ENCODE measurements at places on chromosomes 6 and 20.
A peak's percentile ranks its signal among the peaks of the same experiment; 100 is the strongest.

DNA sequence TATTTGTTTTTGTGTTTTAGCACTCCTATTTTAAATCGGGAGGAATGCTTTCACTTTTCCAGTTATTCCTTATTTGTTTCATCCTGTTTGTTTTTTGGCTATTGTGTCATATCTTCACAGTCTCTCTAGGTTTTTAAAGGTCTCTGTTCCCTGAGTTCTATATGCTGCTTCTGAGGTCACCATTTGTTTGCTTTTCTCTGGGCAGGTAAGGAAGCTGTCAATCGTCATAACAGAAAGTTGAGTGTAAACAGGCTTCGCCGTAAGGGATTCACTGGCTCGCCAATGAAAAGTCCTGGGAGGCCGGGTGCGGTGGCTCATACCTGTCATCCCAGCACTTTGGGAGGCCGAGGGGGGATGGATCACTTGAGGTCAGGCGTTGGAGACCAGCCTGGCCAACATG lies 48.7 kb upstream of the RPS6KA2 start:
- DNase-seq, result no peak

- no peak for DNase-seq
Measured at GRCh38 chr20:60209048-60209447, 250.8 kb downstream of the CDH26 start.

DNA sequence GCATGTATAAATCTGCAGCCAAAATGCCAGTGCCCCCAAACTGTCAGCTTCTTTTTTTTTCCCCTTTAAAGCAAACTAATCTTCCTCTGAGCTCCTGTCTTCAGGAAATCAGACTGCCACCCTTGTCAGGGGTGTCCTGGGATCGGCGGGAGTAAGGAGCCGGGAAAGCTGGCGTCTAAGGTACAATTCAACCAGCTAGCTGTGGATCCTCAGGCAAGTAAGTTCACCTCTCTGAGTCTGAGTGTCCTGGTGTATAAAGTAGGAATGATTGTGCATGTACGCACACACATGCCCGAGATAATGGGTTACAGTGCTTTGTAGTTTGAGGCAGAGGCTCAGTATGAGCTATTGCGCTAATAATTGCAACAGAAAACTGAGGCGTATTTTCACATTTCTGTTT lies 98.3 kb downstream of the ANKRD60 start:
- DNase-seq, result no peak

DNA sequence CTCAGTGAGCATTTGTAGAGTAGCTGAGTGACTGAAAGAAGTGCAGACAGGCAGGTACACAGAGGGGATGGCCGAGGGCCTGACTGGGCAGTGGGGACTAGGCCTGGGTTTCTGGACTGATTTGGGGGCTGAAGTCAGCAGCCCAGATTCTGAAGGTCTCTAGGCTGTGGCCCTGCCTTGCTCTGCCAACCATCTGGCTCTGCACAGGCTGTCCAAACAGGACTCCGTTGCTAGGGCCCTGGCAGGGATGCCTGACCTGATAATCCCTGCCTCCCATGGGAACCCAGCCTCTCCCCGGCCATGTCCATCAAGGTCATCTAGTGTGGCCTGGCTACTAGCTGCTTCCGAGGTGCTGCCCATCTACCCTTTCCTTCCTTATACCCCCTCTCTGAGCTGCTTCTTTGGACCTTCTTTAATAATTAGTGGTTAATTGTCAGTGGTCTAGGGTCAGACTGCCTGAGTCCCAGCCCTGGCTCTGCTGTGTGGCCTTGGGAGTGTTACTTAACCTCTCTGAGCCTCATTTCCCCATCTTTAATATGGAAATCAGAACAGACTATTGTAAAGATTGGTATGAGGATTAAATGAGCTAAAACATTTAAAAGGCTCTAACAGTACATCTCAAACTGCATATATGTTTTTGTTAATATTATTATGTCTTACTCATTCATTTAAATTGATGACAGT lies 137.9 kb downstream of the VEGFA start:
- no peak for DNase-seq

GRCh38 chr6:44404022-44404714 lies 16.7 kb downstream of the CDC5L start:
- DNase-seq, result no peak

DNA sequence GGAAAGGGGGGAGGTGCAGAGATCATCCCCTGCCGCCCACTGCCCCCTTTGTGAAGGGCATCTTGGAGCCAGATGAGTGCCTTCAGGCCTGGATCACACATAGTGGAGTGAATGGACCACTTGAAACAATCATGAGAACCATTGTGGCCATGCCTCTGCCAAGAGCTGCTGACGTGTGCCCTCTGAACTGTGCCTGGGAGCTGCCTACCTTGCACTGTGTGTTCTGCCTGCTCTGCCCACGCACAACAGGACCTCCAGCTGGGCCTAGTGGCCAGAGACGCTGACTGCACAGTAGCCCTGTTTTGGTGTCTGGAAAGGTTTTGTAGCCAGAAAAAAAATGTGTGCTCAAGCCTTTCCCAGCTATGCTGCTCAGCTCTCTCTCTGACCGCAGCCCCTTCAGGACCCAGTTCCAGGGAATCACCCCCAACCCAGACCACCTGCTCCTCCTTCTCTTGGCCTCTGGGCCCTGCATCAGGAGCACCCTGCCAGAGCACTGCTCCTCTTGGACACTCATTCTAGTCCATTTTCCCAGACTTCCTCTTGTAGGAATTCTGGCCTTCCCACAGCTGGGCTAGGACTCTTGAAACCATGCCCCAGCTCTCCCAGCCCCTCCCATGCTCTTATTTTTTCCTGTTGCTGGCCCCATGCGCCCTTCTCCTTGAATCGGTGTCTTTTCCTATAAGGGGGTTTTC lies 1.6 kb upstream of the ADIG start:
- DNase-seq, result no peak

DNA sequence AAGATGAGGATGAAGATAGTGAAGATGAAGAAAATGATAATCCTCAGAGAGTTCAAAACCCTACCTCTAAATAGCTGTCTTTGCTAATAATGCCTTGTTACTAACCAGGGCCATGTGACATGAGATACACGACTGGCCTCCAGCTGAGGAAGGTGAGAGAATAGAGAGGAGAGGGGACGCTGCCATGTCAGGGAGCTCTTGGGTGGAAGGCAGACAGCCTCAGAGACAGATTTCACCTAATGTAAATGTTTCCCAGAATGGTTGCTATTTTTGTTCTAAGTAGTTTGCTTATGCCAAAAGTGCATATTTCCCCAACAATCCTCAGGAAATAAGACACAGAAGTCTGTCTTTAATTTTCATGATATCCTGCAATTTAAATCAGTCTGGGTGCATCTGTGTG lies 138.4 kb downstream of the ELOVL4 start:
- no peak for DNase-seq

DNA sequence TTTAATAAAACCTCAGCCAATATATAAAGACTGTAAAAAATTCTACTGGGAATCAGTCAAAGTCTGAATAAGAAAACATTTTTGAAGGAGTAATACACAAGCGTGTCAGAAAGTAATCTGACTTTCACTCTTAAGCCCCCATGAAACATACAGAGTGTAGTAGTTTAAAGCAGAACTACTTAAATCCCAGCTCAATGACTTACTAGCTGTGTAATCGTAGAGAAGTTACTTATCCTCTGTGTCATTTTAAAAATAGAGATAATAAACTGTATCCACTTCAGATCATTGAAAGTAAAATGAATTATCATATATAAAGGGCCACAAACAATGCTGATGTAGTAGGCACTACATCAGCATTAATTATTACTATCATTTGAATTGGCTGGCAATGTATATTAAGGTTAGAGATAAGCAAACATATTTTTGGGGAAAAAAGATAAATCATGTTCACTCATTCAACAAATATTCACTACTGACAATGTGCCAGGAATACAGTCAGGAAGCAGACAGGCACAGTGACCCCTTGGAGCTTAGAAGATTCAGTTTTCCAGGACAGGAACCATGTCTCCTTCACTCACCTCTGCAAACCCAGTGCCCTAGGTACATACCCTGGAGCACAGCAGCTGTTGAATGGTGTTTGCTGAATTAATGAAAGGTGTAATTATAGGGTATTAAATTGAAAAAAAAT lies 14.4 kb downstream of the REPS1 start:
- DNase-seq, result no peak

- DNase-seq, result peak; percentile 45
Measured at GRCh38 chr6:32047855-32048766, 9.9 kb downstream of the CYP21A2 start.

GRCh38 chr6:7546896-7547295 lies 5.4 kb downstream of the DSP start:
- DNase-seq, result no peak

GRCh38 chr20:56788041-56788670 lies 159.1 kb downstream of the TFAP2C start:
- DNase-seq, result no peak

- no peak for DNase-seq
Measured at GRCh38 chr20:36496707-36497669, 44.3 kb upstream of the MYL9 start.

- no peak for DNase-seq
Measured at GRCh38 chr6:166076625-166077024, 91.0 kb downstream of the TBXT start.

DNA sequence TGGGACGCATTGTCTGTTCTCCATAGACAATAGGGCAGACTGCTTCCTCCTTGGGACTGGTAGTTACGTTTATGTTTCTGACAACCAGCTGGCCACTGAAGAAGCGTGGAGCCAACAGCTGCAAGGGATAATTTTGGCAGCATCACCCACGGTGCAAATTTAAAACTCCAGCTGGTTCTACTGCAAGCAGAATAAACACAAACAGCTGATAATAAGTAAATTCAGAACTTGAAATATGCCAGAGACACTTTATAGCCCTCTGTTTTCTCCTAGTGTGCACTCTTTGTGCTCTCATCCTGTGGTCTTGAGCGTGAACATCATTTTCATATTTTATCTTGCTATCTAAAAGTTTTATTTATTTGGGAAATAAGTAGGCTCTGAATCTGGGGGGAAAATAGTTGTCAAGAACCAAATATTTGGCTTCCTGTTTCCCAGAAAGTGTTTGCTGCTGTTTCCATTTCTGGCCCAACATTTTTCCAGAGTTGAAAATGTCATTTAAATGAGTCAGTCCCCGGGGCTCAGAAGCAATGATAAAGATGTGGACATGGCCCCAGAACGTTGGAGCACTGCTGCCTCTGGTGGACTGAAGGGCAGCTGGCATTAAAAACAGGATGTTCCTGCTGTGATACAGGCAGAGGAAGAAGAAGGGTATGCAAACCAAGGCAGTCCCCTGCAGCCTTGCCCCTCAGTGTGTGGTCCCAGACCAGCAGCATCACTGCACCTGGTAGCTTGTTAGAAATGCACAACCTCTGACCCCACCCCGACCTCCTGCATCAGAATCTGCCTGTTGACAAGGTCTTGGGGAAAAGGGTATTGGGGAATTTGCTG lies 12.5 kb upstream of the THBD start:
- DNase-seq, result peak; percentile 61

DNA sequence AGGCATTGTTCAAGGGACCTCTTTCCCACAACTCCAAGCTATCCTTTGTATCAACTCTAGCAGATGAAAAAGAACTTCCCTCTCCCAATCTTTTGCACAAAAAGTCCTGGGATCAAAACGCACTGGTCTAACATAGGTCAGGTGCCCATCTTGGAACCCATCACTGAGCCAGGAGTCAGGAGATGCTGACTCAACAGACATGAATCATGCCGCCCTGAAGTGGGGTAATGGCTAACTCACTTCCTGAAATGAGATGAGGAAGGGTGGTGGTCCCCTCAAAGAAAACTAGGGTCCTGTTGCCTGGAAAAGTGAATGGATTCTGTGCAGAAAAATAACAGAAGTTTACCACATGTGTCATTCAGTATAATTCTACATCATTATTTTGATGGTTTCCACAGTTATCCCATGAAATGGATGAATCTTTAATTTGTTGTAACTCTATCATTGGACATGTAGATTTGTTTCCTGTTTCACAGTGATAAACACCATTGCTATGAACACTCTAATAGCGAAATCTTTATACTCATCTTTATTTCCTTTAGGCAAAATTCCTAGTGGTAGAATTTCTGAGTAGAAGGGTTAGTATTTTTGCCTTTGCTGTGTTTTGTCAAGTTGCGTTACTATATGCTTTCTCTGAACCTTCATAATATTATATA lies 151.3 kb downstream of the SLC16A10 start:
- DNase-seq, result no peak

Data from Kasumi-1 (cell line).